ENCODE measurements at places on chromosomes 3 and 15. TPM values are rescaled to one million over a fixed set of nuclear protein-coding genes. Genes with fewer than 3 reads are reported as not detected.

ATP10A gene
- total RNA-seq, result 4.9 TPM

CCDC13 gene
- total RNA-seq, result 0.35 TPM

CHRD gene
- total RNA-seq, result 14.1 TPM

CCR2 gene
- total RNA-seq, result 0.98 TPM

GPX1 gene
- 118 TPM for total RNA-seq

- no peak for DNase-seq
These were observed 84.4 kb upstream of the PLCL2 start for GRCh38 chr3:16800361-16800760.

DNA sequence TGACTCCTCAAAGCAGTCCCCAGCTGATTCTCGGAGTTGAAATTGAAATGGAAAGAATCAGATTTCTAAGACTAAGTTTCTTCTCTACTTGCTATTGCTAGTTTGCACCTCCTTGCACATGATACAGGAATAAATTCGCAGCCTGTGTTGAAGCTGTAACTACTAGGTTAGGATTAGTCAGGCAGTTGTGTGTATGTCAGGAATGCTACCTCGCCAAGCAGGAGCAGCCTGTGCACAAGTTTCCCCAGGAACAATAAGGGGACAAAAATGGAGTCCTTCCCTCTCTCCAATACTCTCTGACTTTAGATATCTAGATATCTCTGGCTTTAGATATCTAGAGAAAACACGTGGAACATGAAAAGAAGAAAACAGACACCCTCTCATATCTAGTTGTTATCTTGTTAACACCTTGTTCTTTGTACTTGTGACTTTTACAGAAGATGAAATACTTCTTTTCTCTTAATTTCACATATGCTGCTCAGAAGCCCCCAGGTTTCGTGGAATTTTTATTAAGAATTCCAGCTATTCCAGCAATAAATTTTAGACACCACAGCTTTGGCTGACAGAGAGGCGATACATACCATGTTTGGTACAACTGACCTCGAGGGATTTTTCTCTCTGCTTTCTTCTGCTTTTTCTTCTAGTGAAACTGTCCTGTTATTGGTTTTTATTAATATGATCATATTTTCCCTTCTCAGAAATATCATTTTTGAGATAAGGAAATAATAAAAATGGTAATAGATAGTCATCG is 56.1 kb upstream of the CMSS1 start:
- no peak for DNase-seq

DNA sequence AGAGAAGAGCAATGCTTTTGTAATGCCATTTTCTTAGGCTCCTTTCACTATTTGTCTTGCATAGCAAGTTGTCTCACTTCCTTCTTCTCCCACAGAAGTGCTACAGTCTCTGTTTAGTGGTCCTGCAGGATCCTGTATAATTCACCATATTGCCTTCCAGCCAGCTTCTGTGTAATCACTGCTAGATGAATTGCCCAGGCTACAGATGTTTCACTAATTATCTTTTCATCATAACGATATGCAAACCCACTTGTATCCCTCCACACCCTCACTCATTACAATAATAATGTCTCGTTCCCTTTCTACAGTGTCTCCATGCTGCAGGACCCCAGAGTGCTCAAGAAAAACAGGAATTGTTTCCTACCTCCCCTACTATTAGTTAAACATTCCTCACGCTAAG is 402.9 kb downstream of the TBL1XR1 start:
- DNase-seq, result no peak

GRCh38 chr3:69890691-69891090 is 108.8 kb upstream of the SAMMSON start:
- no peak for DNase-seq

GRCh38 chr15:35136321-35137189 is 51.5 kb upstream of the NANOGP8 start:
- peak; percentile 10 for DNase-seq

- DNase-seq, result no peak
These were observed 573 bp upstream of the CEP152 start for GRCh38 chr15:48811325-48811958.

DNA sequence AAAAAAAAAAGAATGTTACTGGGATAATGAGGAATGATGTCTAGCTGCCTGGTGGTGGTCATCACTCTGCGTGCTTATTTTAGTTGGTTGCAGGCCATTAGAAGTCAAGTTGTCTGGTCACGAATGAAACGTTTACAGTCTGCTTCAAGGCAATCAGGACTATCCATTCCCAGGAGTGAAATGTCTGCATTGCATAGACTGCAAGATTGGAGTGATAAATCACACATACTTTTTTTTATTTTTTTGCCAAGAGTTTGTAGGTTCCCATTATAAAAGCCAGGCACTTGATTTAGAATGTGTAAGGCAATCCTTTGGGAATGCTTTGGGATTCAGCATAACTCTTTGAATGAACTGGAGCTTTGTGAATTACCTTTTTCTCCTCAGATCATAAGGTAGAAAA is 132.3 kb downstream of the STAC start:
- DNase-seq, result peak; percentile 68

DNA sequence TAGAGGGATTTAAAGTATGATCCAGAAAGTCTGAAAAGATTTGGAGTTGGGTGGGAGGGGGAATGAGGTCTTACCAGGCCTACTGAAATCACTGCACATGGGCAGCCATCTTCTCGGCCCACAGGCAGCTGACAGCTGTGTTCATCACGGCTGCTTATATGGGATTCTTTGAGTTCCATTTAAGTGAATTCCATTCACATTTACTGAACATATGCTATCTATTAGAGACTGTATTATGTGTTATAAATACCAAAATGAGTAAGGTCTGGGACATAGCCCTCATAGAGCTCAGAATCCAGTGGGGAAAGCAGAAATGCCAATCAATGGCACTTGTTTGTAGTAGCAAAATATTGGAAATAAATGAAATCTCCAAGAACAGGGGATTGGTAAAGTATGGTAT is 91.1 kb downstream of the TRIM42 start:
- DNase-seq, result peak; percentile 74

- peak; percentile 81 for DNase-seq
These were observed 89.0 kb downstream of the IQSEC1 start for GRCh38 chr3:12984023-12984823.

GRCh38 chr3:148269816-148270215 is 427.9 kb upstream of the AGTR1 start:
- peak; percentile 25 for DNase-seq

Measured in muscle of leg (tissue), 16 donors.